ENCODE measurements at places on chromosomes 2 and 18.
A peak's percentile ranks its signal among the peaks of the same experiment; 100 is the strongest.

- no peak for DNase-seq
Observed at GRCh38 chr2:150467621-150467963, 19.9 kb downstream of the RND3 start.

DNA sequence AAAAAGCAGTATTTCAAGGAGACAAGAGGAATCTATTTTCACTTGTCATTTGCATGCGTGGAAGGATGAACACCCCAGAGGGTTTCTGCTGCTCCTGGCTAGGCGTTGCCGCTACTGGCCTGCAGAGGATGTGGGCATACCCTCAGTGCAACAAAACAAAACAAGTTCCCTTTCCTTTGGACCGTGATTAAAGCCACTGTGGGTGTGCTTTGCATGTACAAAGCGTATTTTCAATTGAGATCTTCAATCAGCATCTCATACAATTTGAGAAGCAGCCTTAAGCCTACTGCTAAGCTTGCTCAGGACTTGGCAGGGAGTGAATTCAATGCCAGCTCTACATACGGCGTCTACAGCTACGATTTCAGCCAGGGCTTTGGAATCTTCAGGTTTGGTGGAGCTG lies 298.4 kb downstream of the LPIN1 start:
- DNase-seq, result peak; percentile 25

DNA sequence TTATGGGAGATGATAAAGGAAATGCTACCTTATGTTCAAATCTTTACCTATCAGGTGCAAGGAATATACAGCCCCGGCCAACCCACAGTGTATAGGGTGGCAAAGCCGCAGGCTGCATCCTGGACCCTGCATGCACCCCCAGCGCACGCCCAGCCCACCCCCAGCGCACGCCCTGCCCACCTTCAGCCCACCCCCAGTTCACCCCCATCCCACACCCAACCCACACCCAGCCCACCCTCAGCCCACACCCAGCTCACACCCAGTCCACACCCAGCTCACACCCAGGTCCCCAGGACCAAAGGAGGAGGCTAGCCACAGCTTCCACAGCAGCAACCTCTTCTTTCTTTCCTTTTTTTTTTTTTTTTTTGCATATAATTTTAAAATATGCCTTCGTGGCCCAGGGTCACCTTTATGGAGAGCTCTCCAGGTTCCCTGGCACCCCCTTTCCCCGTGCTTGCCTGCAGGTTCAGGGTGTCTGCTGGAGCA lies 120.9 kb downstream of the PTGR3 start:
- no peak for DNase-seq

DNA sequence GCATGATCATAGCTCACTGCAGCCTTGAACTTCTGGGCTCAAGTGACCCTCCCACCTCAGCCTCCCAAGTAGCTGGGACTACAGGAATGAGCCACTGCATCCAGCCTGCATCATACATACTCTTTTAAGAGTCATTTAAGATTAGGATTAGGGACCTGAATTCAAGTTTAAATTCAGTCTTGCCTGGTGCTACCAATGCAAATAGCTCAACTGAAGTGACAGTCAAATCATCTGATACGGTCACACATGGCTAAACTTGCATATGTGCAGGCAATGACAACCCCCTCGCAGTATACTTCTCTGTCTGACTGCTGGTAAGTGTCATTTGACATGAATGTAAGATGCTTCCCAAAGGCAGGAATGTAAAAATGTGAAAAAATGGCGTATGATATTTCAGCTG lies 31.8 kb upstream of the TMEM131 start:
- no peak for DNase-seq

- DNase-seq, result no peak
Observed at GRCh38 chr2:148096012-148096411, 75.1 kb downstream of the MBD5 start.

GRCh38 chr2:143392358-143392757 lies 263.1 kb downstream of the ARHGAP15 start:
- DNase-seq, result no peak

- no peak for DNase-seq
Observed at GRCh38 chr2:48144777-48145176, 238.5 kb upstream of the FBXO11 start.

DNA sequence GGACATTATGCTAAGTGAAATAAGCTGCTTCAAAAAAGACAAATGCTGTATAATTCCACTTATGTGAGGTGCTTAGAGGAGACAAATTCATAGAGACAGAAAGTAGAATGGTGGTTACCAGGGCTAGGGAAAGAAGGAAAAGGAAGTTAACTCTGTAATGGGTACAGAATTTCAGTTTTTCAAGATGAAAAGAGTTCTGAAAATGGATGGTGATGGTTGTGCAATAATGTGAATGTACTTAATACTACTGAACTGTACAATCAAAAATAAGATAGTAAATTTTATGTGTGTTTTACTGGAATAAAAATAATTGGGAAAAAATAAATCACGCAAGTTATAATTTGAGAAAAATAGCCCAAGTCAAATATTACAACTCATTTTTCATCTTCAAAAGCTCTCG lies 27.5 kb downstream of the ARHGAP25 start:
- DNase-seq, result no peak

DNA sequence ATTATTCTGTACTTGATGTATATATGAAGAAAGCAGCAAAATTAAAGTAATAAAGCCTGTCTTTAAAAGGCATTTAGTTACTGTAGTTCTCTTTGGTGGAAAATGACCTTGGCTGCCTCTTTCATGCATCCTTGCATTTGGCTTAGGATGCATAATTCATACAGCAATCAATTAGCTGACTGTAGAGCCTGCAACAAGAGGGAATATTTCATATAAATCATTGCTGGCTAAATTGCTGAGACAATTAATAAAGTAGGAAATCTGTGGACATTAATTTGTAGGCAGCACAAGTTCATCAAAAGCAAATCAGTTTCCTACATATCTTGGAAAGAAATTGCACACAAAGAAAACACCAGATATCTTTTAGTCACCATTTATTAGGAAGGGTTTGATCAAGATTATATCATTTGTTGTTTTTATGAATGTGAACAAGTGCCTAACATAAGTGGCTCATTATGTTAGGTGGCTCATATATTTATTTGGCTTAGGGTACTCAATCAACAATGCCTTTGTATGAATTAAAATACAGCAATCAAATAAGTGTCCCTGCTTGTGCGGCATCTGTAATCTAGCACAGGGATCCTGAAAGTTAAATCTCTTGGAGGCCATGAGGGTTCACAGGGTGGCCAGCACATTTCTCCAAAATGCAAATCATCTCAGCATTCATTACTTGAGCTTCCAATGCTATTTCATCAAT lies 220.4 kb upstream of the SPOPL start:
- no peak for DNase-seq

GRCh38 chr18:69250305-69251151 lies 150.2 kb upstream of the DOK6 start:
- no peak for DNase-seq

- no peak for DNase-seq
Observed at GRCh38 chr2:185219981-185220380, 518.6 kb upstream of the FSIP2 start.

DNA sequence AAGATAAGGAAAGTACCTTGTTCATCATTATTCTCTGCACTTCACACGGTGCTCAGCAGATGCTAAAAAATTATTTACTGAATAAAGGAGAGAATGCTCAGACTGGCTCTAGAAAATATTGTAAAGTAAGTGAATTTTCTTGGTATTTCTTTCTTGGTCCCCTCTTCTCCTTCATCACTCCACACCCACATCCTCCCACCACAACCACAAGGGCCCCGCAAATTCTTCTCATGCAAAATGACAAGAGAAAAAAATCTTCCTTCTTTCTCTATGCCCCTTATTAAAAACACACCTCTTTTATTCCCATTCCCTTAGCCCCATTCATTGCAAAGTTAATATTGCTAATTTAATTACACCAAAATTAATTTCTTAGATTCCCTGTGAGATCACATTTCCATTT lies 74.2 kb upstream of the NEDD4L start:
- no peak for DNase-seq

GRCh38 chr18:41761333-41762018 lies 193.6 kb upstream of the PIK3C3 start:
- no peak for DNase-seq

DNA sequence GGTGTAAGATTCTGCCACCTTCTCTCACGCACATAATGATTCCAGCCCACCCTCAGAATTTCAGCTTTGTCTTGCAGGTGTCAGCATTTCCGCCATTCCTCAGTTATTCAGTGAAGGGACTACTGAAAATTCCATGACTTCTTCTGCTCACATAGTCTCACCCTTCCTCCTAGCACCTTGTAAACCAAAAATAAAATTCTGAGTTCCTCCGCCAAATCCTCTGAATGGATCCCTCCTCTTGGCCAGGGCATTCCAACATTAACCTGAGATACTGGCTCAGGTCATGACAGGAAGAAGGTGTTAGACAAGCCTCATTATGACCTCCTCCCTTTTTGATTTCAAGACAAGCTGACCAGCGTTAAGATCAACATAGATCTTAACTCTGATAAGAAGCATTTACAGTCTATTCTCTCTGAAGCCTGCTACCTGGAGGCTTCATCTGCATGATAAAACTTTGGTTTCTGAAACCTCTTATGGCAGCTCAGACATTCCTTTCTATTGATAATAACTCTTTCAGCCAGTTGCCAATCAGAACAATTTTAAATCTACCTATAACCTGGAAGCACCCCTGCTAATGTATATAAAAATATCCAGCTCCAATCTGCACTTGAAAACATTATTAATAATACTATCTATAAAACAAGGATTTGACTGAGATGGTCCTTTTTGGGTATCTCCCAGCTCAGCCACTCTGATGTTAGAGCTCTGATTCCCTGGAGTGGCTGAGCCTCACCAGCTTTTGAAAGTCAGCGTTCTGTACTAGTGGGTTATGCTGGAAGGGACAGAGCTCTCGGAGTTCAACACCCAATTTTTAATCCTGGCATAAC lies 136.4 kb upstream of the APCDD1 start:
- DNase-seq, result no peak

GRCh38 chr2:225196579-225196978 lies 154.3 kb upstream of the DOCK10 start:
- DNase-seq, result no peak

DNA sequence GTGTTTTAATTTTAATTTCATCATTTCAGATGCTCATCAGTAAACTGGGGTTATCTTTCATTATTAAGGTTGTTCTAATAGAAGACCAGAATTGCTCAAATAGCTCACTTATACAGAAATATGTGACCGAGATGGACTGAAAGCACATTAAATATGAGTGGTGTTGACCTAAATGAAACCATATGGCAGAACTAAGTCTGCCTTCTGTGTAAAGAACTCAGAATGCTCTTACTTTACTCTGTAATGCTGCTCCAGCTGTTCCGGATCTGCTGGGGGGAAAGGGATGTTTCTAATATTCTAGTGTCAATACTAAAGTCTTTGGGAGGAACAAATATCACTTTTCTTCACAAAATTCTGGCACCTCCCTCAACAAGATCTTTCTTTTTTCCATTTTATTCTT lies 131.0 kb downstream of the DPP4 start:
- DNase-seq, result no peak

GRCh38 chr2:54048117-54048785 lies 67.2 kb upstream of the ACYP2 start:
- DNase-seq, result no peak

DNA sequence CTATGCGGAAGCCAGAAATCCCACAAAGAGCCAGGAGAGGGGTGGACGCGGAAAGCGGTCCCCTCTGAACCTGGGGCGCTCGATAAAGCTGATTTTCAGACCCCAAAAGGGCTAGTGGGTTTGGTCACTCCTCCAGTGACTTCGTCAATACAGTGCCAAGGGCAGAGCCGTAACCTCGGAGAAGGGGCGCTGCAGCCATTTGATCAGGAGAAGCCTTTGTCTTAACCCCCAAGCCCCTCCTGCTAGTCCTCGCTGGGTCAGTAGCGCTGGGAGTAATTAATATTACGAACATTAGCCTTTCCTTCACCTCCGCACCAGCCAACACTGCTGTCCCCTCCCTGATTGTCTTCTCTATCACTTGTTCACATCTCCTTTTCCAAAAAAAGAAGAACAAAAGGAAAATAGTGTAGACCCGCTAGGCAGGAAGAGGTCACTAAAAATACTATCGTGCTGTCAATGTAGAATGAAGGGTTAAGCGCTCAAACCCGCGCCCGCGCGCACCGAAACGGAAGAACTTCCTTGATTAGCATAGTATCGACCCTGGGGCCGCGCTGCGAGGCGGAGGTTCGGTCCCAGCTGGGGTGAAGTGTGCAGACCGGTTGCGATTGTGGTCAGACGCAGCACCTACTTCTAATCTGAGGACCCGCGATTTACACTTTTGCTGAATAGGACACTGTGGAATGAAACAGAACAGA lies 63.2 kb upstream of the MAPRE2 start:
- DNase-seq, result peak; percentile 57

DNA sequence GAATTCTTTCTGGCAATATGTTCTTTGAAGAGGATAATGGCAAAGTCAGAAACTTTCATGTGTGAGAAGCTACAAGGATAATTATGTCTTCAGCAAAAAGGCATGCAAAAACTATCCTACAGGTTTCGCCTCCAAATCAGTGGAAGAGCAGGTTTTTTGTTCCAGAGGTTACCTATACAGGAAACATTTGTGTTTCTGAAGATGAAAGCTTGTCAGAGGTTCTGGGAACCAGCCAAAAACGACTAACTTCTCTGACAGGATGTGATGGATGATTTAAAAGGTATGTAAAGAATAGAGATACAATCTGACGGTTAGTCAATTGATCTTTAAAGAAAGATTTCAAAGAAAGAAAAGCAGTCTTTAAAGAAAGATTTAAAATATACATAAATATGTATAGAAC lies 37.6 kb downstream of the RND3 start:
- peak; percentile 89 for DNase-seq

All from Jurkat, Clone E6-1 (cell line).